ENCODE measurements at places on chromosomes 1 and 21.

- H3K4me3 ChIP-seq = no peak overlapping the region
- no peaks in the 10 kb centered on the region for H3K27me3 ChIP-seq
- H3K4me1 ChIP-seq = no peaks in the 10 kb centered on the region
- H3K27ac ChIP-seq = no peak overlapping the region
- no peaks in the 10 kb centered on the region for H3K36me3 ChIP-seq
These were observed 29.5 kb downstream of the ST3GAL3 start for GRCh38 chr1:43736819-43737218.

GRCh38 chr1:207362962-207363860 lies 41.7 kb downstream of the CD55 start:
- no peak for DNase-seq
- H3K36me3 ChIP-seq = peaks cover 17% of the 10 kb centered on the region
- H3K27me3 ChIP-seq = no peaks in the 10 kb centered on the region
- H3K4me3 ChIP-seq = no peak overlapping the region
- no peak overlapping the region for H3K27ac ChIP-seq

DNA sequence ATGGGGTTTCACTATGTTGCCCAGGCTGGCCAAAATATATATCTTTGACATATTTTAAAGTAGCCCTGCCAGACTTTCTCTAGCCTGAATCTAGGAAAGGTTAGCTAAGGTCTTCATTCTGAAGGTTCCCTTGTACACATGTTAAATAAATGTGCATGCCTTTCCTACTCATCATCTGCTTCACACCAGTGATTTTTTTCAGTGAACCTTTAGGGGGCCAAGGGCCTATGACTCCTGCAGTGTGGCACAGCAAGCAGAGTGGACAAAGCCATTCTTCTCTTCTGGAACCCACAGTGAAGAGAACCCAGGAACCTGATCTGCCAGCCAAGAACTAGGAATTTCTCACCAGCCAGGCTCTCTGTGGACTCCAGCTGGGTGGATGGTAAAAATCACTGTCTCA lies 22.9 kb downstream of the CBR1 start:
- no peak for DNase-seq
- no peaks in the 10 kb centered on the region for H3K36me3 ChIP-seq
- no peak overlapping the region for H3K27ac ChIP-seq
- H3K27me3 ChIP-seq = no peaks in the 10 kb centered on the region
- no peak overlapping the region for H3K4me3 ChIP-seq
- H3K4me1 ChIP-seq = peaks cover 4% of the 10 kb centered on the region

DNA sequence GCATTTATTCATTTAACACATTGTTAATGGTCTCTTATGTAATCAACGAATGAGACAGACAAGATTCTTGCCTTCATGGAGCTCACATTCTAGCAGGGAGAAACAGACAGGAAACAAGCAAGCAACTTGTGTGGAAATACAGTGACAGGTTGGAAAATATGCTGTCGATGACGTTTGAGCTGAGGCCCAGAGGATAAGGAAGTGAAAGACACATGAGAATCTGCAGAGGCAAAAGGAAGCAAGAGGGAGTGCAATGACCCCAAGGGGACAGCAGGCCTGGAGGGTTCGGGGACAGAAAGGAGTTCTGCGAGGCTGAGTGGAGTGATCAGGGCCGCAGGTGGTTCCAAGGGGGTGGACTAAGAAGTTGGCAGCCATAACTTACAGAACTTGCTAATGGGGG lies 60.6 kb upstream of the AKT3 start:
- H3K27ac ChIP-seq = no peak overlapping the region
- no peaks in the 10 kb centered on the region for H3K27me3 ChIP-seq
- DNase-seq = no peak
- no peaks in the 10 kb centered on the region for H3K36me3 ChIP-seq
- H3K4me3 ChIP-seq = no peak overlapping the region

DNA sequence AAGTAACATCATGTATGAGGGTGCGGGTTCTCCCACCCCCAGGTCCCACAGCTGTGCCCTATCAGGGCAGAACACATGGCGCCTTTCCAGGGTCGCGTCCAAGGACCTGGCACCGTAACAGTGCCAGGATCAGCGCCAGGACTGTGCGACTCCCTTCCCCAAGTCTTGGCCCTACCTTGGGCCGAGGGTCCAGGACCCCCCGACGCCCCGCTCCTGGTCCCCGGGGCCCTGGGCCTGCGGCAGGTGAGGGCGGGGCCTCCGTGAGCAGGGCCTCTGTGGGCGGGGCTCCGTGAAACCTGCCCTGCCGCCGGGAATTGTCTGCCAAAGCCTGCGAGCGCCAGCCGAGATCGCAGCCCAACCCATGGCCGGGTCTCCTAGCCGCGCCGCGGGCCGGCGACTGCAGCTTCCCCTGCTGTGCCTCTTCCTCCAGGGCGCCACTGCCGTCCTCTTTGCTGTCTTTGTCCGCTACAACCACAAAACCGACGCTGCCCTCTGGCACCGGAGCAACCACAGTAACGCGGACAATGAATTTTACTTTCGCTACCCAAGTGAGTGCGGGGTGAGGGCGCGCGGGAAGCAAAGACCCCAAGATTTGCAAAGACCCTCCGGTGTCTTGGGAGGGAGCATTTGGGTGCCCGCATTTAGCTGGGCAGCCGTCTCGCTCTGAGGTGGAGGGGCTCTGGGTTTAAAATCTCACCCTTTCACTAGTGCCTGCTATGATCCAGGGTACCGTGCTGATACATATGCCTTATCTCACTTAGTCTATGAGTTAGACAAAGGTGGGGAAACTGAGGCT lies at the start of gene RHBG:
TSS of gene RHBG (plus strand) at position 323 of the 796 bp plus-strand sequence. CDS start at position 362, 39 bp downstream.
- peaks cover 10% of the 10 kb centered on the region for H3K4me1 ChIP-seq
- H3K27ac ChIP-seq = peak within 1 kb of the TSS; percentile 58
- DNase-seq = peak; percentile 83
- peak within 1 kb of the TSS; percentile 62 for H3K4me3 ChIP-seq
- H3K27me3 ChIP-seq = peaks cover 11% of the 10 kb centered on the region
- no peaks in the 10 kb centered on the region for H3K36me3 ChIP-seq

DNA sequence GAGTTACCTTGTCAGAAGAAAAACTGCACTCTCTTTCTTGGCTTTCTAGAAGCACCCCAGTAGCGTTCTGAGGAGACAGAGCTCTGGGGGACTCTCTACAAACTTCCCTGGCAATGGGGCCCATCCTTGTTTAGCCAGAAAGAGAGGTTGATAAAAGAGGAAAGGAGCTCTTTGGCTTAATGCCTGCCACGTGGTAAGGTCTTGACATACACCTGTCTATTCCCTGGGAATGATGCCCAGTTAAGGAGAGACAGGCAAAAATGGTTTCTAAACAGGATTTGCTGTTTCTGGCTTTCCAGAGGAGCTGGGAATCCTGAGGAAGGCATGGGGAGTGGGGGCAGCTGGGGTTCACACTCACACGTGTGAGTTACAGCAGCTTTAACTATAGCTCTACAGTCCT lies 30.2 kb upstream of the IL20 start:
- DNase-seq = no peak
- H3K4me3 ChIP-seq = no peak overlapping the region
- H3K4me1 ChIP-seq = peaks cover 34% of the 10 kb centered on the region
- no peaks in the 10 kb centered on the region for H3K27me3 ChIP-seq
- no peaks in the 10 kb centered on the region for H3K36me3 ChIP-seq

GRCh38 chr1:109542657-109543056 lies 3.0 kb downstream of the GPR61 start:
- H3K27ac ChIP-seq = no peak overlapping the region
- no peak for DNase-seq
- no peaks in the 10 kb centered on the region for H3K27me3 ChIP-seq
- no peaks in the 10 kb centered on the region for H3K36me3 ChIP-seq

- peaks cover 5% of the 10 kb centered on the region for H3K27me3 ChIP-seq
- DNase-seq = peak; percentile 73
- no peak overlapping the region for H3K4me3 ChIP-seq
- peaks cover 8% of the 10 kb centered on the region for H3K4me1 ChIP-seq
These were observed 5.6 kb downstream of the COL6A1 start for GRCh38 chr21:45987121-45987711.

DNA sequence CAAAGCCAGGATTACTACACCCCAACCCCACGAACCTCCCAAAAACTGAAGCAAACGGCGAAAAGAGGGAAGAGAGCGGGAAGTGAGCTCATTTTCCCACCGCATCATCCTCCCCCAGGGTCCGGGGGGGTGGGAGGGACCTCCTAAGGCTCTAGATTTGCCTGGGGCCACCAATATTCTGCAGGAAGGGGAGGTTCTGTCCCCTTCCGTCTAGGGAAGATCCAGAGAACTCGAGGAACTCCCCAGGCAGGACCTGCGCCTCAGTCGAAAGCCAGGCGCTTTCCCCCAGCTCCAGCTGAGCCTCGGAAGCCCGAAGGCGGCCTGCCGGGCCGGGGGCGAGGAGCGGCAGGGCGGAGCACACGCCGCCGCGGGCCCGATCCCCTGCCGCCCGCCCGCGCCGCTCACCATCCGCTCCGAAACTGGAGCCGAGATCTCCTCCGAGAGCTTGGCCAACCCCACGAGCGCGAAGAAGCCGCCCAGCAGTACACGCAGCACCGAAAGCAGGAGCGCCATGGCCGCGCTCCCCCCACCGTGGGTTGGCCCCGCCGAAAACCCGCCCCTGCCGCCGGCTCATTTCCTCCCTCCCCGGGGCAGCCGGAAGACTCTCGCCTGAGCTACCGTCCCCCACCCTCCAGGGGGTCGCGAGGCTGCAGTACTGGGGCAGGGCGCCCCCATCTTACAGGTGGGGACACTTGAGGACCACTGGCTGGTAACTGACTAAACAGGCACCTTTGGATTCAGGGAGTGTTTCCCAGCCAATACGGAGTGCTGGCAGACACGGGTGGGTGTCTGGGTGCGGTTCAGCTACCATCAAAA lies at the start of gene TMEM35B:
TSS of gene TMEM35B (minus strand) at position 555 of the 816 bp plus-strand sequence. CDS start at position 513, 42 bp downstream.
- H3K27ac ChIP-seq = peak within 1 kb of the TSS; percentile 94
- H3K4me1 ChIP-seq = peaks cover 24% of the 10 kb centered on the region
- peak within 1 kb of the TSS; percentile 82 for H3K4me3 ChIP-seq
- DNase-seq = peak; percentile 95
- no peaks in the 10 kb centered on the region for H3K27me3 ChIP-seq
- no peaks in the 10 kb centered on the region for H3K36me3 ChIP-seq

GRCh38 chr1:211326528-211327345 lies at the start of gene TRAF5:
Gene TRAF5 (plus strand): TSS chr1:211326833. CDS start chr1:211353240, 26,407 bp downstream.
- H3K36me3 ChIP-seq = no peaks in the 10 kb centered on the region
- peak within 1 kb of the TSS; percentile 96 for H3K27ac ChIP-seq
- H3K4me3 ChIP-seq = peak within 1 kb of the TSS; percentile 84
- peaks cover 55% of the 10 kb centered on the region for H3K4me1 ChIP-seq
- no peaks in the 10 kb centered on the region for H3K27me3 ChIP-seq
- peak; percentile 92 for DNase-seq

DNA sequence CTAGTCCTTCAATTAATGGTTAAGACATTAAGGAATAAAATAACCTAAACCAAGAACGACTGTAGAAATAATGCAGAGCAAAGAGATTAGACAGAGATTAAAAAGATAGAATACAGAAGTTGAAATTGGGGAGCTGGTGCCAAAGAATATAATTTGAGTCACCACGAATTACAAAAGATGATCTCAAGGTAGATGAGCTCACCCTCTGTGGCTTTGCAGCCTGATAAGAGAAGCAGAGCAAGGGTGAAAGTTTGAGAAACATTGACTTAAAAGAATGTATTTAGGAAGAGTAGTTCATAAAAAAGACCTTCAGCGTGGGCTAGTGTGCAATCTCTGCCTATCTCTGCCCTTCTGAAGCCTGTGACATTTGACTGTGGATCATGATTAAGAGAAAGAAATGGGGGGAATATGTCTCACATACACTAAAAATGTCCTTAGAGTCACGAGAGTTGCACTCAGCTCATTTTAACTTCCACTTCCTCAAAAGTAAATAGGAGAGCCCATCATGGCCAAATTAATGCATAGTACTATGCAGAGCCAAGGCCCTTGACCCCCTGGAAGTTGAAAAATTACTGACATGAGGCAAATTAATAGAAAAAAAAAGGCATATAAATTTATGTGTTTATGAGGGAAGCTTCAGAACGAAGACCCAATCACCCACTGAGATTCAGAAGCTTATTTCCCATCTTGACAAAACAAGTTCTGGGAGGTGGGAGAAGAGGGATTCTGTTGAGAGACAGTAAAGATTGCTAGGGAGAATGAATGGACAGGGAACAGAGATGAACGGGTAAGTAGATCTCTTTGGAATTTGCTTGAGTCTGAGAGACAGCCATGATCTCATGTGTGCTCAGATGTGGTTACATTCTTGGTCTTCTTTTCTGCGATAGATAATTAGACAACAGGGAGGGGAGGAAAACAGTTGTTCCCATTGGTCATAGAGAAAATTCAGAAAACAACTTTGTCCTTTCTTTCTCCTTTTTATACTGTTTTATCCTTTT lies 395.4 kb upstream of the LRRC7 start:
- no peaks in the 10 kb centered on the region for H3K27me3 ChIP-seq
- H3K4me3 ChIP-seq = no peak overlapping the region
- no peaks in the 10 kb centered on the region for H3K36me3 ChIP-seq
- no peaks in the 10 kb centered on the region for H3K4me1 ChIP-seq

- H3K4me3 ChIP-seq = no peak overlapping the region
- H3K27ac ChIP-seq = peak overlapping the region; percentile 46
- H3K36me3 ChIP-seq = no peaks in the 10 kb centered on the region
- no peaks in the 10 kb centered on the region for H3K27me3 ChIP-seq
- H3K4me1 ChIP-seq = peaks cover 16% of the 10 kb centered on the region
These were observed 12.2 kb upstream of the GPR161 start for GRCh38 chr1:168148916-168149315.

DNA sequence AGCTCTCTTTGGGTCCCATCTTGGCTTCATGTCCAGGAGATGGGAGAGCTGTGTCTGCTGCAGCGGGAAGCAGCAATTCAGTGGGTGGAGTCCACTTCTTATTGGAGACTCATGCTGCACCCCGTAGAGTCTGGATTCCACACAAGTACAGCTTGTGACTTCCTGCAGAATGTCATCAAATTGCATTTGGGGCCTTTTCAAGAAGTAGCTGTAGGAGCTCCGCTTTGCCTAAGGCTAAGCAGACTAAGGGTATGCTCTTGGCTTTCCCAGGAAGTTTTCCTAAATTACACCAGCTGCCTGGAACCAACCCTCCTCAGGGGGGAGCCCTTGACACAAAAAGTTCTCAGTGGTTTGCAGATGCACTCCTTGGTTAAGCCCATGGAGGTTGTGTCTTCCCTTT lies 5.7 kb upstream of the MOB3C start:
- DNase-seq = no peak
- H3K4me1 ChIP-seq = peaks cover 1% of the 10 kb centered on the region
- H3K4me3 ChIP-seq = no peak overlapping the region
- no peak overlapping the region for H3K27ac ChIP-seq

- no peaks in the 10 kb centered on the region for H3K36me3 ChIP-seq
- H3K27ac ChIP-seq = peak overlapping the region; percentile 94
- H3K4me3 ChIP-seq = peak overlapping the region; percentile 80
- no peaks in the 10 kb centered on the region for H3K27me3 ChIP-seq
These were observed 929 bp upstream of the FOXJ3 start for GRCh38 chr1:42335809-42336518.

Data from spleen (tissue), 13 donors.